Dermis microvascular lymphatic vessel endothelial cell (primary cell): ENCODE measurements at places on chromosomes 13 and 19. TPM values are rescaled to one million over a fixed set of nuclear protein-coding genes. Genes with fewer than 3 reads are reported as not detected.

- DNase-seq, result no peak
Observed at GRCh38 chr13:85277748-85278147, 521.5 kb downstream of the SLITRK6 start.

DNA sequence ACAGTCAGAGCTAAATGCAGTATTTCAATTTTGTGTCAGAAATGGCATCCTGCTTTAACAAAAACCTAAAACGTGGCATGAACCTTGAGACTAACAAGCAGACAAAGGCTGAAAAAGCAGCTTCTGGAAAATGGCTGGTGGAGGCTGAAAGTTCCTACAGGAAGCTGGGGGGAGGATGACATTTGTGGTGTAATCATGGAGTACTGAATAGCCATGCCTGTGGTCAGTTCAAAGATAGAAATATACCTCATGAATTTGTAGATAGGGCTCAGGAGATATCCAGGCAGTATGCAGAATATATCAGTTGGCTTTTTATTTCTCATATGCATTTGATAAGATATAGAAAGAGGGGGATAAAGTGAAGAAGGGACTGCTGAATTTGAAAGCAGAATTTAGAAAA, 181.7 kb downstream of the UQCRFS1 start:
- no peak for DNase-seq

DNA sequence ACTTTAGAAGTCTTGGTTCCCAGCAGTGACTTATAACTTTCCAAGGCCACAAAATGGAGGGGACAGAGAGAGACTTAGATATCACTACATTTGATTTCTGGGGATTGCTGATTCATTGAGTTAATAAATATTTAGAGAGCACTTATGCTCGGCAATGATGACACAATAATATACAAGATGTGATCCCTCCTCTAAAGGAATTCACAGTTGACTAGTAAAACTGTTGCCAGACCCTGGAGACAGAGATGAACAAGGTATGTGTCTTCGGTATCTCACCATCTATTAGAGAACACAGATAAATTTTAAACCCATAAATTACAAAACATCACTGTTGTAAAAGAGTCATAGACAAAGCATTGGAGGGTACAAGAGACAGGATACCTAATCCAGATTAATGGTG, 437.5 kb downstream of the FOXO1 start:
- DNase-seq, result no peak

GRCh38 chr19:14544977-14545715, 15.8 kb downstream of the TECR start:
- DNase-seq, result no peak

- no peak for DNase-seq
Observed at GRCh38 chr13:88115976-88116375, 444.8 kb downstream of the SLITRK5 start.

DNA sequence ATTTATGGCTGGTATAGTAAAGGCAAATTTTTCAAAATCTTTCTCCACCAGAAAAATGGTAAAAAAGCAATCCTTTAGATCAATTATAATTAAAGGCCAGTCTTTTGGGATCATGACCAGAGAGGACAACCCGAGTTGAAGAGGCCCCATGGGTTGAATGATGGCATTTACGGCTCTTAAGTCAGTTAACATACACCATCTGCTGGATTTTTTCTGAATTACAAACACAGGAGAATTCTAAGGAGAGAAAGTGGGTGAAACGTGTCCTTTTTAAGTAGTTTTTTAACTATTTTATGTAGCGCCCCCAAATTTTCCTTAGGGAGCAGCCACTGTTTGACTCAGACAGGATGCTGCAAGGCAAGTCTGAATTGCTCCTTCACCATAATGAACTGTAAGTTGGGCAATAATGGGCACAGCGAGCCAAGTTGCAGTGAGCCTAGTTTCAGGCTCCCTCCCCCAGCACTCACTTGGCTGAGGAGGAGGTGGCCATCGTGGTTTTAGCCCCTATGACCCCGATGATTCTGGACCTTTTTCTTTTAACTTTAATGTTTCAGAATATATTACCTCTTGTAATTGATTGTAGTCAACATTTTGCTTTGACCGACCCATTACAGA, 13.6 kb upstream of the ZNF611 start:
- DNase-seq, result peak; percentile 58

Gene MEIOSIN
- not detected in 2 replicates for total RNA-seq

DNA sequence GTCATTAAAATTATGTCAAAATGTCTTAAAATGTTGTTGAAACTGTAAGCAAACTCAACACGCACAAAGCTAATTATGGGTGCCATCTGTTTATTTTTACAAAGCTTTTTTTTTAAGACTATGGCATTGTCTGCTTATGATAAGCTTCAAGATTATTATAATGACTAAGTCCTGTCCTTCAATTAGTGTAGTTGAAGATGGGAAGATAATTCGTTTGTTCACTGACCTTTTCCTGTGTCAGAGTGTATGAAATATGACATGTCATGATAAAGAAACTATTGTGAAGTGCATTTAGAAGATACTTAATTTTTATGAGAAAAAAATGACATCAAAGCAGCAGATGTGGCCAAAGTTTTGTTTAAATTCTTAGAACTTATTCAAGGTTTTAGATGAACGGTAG, 211.3 kb downstream of the PCCA start:
- no peak for DNase-seq

GRCh38 chr13:44340508-44340907, 33.1 kb upstream of the SERP2 start:
- DNase-seq, result no peak

DNA sequence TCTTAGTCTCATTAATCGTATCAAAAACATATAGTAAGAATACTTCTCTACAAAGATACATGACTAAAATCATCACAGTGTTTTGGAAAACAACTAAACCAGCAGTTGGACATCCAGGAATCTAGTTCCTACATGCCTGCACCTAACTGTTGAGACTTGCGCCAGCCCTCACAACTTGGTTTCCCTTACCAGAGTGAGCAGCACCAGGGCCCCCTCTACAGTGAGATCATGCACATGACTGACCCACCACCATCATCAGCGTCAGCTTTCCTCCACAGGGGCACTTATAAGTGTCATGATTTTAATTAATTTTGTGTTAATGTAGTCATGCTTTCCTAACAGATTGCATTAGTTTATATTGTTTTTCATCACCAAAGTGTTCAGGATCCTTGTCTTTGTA, 1322.0 kb downstream of the EFNB2 start:
- no peak for DNase-seq

Gene ZNF177
- 0.51 and 0.89 TPM in 2 replicates for total RNA-seq

Gene LILRA1
- total RNA-seq, result not detected in 2 replicates

DNA sequence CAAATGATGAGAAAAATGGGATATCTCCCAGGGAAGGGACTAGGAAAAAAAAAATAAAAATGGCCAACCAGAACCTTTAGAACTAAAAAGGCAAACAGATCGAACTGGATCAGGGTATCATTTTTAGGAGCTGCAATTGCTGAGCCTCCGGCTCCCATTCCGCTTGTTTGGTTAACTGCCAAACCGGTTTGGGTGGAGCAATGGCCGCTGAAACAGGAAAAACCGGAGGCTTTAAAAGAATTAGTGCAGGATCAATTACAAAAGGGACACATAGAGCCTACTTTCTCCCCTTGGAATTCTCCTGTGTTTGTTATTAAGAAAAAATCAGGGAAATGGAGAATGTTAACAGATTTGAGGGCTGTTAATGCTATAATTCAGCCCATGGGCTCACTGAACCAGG, 12.7 kb upstream of the ZNF443 start:
- no peak for DNase-seq

GRCh38 chr13:99312493-99312883, 5.3 kb upstream of the GPR183 start:
- DNase-seq, result no peak

- DNase-seq, result no peak
Observed at GRCh38 chr13:112971288-112971643, 2.3 kb downstream of the MCF2L start.

Gene KLF12
- 3.0 TPM in 2 replicates for total RNA-seq

GRCh38 chr13:113527272-113527958, 36.9 kb upstream of the DCUN1D2 start:
- no peak for DNase-seq

- no peak for DNase-seq
Observed at GRCh38 chr13:58907347-58907746, 1256.4 kb downstream of the DIAPH3 start.

GRCh38 chr19:46815833-46816627, 27.6 kb upstream of the SLC1A5 start:
- no peak for DNase-seq

DNA sequence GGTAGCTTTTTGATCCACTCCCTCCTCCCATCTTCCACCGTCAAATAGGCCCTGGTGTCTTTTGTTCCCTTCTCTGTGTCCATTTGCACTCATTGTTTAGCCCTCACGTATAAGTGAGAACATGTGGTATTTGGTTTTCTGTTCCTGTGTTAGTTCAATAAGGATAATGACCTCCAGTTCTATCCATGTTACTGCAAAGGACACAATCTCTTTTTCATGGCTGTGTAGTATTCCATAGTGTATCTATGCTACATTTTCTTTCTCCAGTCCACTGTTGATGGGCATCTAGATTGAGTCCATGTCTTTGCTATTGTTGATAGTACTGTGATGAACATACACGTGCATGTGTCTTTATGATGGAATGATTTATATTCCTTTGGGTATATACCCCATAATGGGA, 136.0 kb upstream of the USP29 start:
- no peak for DNase-seq

GRCh38 chr13:99665711-99666110, 164.4 kb downstream of the TM9SF2 start:
- DNase-seq, result no peak

DNA sequence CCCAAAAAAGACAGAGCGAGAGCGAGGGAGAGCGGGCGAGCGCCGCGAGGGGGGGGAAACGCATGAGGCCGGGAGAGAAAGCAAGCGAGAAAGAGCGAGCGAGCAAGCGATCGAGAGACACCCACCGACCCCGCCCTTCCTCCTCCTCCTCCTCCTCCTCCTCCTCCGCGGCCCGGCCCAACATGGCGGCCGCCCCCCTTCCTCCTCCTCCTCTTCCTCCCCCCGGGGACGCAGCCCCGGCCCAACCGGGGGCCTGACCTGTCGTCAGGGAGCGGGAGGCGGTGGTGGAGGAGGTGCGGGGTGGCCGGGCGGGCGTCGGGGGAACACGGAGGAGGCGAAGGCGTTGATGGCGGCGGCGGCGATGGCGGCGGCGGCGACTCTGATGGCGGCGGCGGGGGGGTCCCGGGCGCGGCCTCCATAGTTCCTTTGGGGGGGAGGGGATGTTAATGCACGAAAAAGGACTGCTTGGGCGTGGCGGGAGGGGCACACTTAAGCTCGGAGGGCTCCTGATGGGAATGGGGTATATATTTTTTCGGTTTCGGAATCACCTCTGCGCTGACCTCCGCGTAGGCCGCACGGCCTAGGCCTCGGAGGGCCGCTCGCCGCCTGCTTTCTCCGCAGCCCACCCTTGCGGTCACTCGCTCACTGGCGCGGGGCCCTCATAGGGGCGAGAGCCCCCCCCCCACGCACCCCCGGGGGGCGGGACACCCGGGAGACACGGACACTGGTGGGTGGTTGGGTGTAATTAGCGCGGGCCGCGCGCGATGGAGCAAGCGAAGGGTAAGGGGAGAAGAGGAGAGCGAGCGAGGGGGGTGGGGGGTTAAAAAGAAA, 1.2 kb downstream of the ZC3H4 start:
- no peak for DNase-seq

Gene PCSK4
- total RNA-seq, result 0.26 and 1.0 TPM in 2 replicates
